ENCODE measurements at places on chromosomes 3 and 15.

DNA sequence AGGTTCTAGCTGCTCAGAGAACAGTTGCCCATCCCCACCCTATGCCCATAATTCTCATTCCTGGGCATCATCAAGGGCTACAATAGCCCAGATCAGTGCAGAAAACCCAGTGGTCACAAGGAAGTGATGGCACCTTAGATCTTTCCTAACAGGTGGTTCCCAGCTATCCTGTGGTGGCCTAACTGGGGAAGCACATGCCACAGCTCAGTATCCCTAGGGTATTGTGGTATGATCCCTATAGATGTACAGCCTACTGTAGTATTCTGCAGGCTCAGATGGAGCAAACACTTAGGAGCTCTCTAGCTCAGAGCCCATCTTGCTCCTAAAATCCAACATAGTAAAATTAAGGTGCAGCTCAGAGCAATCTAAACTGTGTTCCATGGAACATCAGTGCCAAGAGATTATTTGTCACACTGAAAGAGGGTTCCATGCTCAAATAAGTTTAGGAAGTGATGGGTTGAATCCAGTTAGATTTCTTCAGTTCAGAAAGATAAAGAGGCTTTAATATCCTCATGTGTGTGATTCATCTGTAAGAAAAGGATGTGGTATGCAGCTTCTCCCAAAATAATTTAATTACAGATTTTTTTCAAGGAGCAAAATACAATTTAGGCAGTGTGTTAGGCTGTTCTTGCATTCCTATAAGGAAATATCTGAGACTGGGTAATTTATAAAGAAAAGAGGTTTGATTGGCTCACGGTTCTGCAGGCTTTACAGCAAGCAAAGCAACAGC, 4.4 kb downstream of the A4GNT start:
- no peak for DNase-seq

DNA sequence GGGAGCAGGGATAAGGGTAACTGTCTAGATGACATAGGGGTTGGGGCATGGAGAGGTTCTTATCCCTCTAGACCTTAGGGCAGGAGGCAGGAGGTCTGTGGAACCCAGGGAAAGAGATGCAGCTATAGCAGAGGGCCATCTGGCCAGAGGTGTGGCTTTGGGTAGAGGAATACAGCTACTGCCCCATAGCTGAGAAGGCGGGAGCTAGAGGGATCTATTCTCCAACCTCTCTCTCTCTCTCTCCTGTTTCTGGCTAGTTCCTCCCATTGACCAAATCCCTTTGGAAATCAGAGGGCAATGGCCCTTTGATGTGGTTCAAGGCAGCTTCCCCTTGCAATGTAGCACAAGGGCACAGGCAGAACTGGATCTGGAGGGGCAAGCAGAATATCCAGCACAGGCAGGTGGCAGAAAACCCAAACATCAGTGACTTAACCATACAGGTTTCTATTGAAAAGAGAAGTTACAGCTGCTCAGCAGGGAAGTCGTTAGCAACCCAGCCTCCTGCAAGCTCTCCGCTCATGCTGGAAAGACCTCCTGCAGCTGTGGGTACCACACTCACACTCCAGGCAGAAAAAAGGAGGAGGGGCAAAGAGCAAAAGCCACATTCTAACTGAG, 22.3 kb upstream of the LMOD3 start:
- DNase-seq: no peak

DNA sequence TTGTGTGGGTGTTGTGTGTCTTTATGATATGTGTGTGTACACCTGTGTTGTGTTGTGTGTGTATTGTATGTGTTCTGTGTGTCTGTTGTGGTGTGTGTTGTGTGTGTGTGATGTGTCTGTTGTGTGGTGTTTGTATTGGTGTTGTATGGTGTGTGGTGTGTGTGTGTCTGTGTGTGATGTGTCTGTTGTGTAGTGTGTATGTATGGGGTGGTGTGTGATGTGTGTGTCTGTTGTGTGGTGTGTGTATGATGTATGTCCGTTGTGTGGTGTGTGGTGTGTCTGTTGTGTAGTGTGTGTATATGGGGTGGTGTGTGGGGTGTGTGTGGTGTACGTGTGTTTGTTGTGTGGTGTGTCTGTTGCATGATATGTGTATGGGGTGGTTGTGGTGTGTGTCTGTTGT, 46.6 kb downstream of the ZDHHC19 start:
- DNase-seq: no peak

DNA sequence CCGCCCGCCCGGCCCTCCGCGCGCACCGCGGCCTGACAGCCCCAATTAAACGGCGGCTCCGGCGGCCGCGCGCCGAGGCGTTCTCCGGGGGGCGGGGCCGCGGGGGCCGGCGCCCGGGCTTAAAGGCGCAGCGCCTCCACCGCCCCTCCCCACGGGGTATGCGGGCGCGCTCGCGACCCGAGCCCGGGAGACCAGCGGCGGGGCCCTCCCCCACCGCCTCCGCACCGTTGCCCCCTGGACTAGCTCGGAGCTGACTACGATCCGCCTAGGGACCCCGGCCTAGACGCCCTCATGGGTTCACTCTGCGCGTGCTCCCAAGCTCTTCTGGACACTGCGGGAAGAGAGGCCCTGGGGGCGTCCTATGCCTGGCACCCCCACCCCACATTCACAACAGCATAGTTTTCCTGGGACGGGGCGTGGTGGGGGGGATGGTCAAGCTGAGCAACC, at the start of gene DUSP7:
TSS of gene DUSP7 (minus strand) at position 51 of the 447 bp plus-strand sequence. CDS start 205 bp downstream, outside the sequence.
- peak; percentile 73 for DNase-seq

DNA sequence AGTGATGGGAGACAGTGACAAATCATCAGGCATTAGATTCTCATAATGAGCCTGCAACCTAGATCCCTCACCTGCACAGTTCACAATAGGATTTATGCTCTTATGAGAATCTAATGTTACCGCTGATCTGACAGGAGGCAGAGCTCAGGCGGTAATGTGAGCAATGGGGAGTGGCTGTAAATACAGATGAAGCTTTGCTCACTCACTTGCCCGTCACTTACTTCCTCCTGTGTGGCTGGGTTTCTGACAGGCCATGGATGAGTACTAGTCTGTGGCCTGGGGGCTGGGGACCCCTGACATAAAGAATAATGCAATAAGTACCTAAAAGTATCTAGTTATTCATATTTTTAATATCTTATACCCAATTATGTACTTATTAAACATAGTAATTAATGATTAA, 15.6 kb downstream of the IQCB1 start:
- no peak for DNase-seq

DNA sequence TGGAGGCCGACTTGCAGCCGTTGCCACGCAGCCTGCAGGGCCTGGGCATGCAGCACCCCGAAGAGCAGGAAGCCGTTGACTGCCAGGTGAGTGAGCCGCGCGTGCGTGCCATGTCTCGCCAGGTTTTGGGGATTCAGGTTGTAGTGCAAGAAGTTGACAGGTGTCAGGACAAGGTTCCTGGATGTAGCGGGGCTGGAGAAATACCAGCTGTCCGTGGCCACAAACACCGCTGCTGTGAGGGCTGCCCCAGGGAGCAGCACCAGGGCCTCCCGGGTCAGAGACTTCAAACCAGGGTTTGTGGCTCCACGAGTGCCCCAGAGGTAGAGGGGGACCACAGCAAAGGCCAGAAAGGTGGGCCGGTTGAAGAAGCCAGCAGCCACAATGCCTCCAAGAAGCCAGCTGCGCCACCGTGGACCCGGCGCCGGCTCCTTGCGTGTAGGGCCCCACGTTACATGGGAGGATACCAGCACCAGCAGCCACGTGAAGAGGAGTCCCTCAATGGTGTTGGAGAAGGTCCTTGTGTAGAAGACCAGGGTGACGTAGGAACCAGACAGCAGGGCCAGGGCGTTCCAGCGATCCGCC, 5.6 kb upstream of the NCBP2 start:
- DNase-seq: no peak

DNA sequence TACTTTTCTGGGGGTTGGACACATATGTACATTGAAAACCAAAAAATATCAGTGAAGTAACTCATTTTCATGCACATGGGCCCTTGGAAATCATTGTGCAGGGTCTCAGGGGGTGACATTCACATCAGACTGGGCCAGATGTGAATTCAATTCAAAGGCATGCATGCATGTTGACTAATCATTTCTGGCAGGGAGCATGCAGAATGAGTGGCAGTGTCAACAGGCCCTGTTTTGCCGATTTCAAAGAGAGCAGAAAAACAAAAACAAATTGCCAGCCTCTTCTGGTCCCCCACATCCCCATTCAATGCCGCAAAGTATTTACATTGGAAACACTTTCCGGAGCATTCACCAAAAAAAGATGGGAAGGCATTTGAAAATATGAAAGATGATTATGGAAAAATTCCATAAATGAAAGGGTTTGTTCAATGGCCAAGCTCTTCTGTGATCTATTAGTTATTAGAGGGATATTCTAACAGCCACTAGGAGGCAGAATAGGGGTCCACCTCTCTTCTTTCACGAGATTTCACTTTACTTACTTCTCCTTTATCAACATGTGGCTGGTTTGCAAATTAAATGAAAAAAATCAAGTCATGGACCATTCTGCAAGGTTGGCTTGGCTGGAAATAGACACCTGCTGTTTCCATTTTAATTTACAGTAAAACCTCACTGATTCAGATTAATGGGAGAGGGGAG, 119.9 kb upstream of the FEZF2 start:
- no peak for DNase-seq

- no peak for DNase-seq
Observed at GRCh38 chr3:101879102-101879501, 29.8 kb downstream of the NFKBIZ start.

GRCh38 chr15:77025941-77026411, 31.1 kb downstream of the PSTPIP1 start:
- no peak for DNase-seq

- DNase-seq: no peak
Observed at GRCh38 chr15:65020419-65020818, 9.0 kb downstream of the MTFMT start.

GRCh38 chr15:29852201-29852600, 29.9 kb upstream of the TJP1 start:
- DNase-seq: no peak

- no peak for DNase-seq
Observed at GRCh38 chr3:82978368-82978767, 1216.9 kb upstream of the GBE1 start.

DNA sequence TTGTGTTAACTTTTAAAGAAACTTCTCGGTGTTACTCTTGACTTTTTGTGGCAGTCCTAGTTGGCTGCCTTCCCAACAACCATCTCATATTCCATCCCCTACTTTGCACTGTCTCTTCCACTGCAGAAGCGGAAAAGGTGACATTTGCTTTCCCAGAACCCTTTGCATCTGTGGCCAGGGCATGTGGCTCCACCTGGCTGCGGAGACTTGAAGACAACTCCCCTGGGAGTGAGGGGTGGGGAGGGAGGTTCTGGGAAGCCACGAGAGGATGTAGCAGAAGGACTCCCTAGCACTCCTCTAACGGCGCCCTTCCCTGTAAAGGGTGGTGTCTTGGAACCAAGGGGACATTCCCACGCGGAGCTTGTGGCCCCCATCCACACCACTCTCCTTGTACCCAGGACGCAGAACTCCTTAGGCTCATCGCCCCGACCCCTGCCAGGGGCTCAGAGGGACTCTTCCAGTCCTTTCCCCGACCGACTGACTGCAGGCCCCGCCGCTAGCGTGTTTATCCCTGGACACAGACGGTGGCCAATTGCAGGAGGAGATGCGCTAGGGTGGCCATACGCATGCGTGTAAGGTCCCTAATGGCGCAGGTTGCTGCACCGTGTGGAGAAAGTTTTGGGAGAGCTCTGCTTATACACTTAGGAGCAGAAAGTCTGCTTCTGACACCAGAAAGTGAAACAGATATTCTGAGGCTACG, 33.2 kb upstream of the SECISBP2L start:
- DNase-seq: no peak

GRCh38 chr3:116033516-116033915, 410.2 kb downstream of the GAP43 start:
- no peak for DNase-seq

DNA sequence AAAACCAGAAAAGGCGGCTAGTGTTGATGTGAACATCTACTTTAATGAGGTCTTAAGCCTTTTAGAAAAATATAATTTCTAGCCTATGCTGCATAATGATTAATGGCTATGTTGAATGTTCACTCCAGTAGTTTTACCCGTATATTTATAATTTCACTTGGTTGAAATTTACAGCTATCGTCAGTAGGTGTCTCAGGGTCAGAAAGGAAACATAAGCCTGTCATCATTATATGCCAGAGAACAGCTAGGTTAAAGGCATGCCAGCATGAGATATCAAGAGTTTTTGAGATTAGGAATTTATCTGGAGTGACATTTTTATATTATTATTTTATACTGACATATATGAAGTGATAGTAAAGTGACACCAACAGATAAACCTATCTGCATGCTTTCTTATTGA, 904.1 kb downstream of the OTOL1 start:
- no peak for DNase-seq

- peak; percentile 3 for DNase-seq
Observed at GRCh38 chr15:45314960-45315359, 62.9 kb downstream of the SLC28A2 start.

GRCh38 chr3:156433910-156434309, 121.0 kb downstream of the SSR3 start:
- DNase-seq: no peak

DNA sequence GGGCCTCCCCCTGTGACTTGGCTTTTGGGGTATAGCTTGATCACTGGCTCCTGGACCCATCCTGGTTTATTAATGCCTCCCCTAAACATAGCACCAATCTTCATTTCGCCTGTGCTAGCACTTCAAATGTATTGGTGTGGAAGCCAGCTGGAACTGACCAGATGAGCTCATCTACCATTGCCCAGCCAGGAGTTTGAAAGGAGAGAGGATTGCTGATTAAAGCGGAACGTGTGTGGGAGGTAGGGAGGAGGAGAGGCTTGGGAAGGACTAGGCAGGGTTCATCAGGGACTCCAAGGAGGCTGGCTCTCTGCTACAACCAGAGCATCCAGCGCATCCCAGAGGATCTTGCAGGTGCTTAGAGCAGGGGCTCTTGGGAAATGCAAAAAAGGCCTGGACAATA, 34.4 kb upstream of the TLE3 start:
- no peak for DNase-seq

GRCh38 chr15:56365075-56365711, at the start of gene TEX9:
TEX9 (plus strand) TSS chr15:56365426; CDS start chr15:56365451, 25 bp downstream.
- DNase-seq: peak; percentile 70

DNA sequence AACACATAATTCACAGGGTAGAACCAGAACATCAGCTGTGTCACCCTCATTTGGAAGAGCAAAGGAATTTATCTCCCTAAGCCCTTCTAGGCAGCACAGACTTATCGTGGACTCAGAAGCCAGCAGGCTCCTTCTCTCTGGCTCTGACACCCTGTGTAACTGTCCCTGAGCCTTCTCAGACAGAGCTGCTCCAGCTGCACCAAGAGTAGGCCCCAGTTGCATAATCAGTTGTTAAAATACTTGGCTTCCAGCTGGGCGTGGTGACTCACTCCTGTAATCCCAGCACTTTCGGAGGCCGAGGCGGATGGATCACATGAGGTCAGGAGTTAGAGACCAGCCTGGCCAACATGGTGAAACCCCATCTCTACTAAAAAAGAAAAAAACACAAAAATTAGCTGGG, 49.4 kb upstream of the ACVR2B start:
- no peak for DNase-seq
